ENCODE measurements at places on chromosomes 5 and 9.

DNA sequence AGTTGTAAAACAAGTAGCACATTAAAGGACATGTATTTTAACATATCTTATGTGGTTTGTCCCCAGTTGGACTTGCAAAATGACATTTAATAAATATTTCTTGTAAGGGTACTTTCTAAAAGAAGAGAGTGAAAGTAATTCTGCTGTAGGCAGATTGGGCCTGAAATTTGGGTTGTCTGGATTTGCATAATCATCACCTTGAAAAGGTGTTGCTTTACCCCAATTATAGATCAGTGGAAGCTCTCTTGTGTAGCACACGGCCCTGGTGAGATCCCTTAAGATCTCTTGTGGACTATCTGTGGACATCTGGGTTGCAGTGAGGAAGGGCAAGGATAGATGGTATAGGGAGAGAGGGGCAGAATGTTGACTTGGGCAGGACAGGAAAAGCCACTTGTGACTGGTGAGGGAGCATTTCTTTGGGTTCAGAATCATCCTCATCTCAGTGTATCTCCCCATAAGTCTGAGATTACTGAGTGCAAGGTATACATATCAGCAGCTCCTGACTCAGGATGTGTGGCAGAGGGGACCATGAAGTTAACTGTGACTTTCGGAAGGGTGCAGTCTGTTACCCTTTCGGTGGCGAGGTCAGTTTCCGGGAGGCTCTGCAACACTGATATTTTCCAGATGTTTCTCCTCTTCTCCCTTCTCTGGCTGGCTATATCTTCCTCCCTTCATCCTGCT is 2.0 kb upstream of the TNFAIP8 start:
- DNase-seq = no peak

- DNase-seq = peak; percentile 14
These were observed 46.0 kb downstream of the VAV2 start for GRCh38 chr9:133945977-133946753.

- peak; percentile 3 for DNase-seq
These were observed 465.5 kb downstream of the DNAH5 start for GRCh38 chr5:13478831-13479465.

DNA sequence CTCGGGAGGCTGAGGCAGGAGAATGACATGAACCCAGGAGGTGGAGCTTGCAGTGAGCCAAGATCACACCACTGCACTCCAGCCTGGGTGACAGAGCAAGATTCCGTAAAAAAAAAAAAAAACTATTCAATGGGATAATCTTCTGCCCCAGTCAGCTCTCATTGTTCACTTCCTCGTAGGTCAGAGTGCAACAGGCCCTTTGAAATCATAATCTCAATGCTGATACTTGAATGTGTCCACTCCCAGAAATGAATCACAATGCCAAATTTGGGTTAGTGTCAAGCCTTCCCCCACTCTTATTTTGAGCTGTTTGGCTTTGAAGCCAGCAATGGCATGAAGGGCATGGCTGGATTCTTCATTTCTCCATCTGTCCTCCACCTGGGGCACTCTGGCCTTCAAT is 610.3 kb upstream of the KLF4 start:
- no peak for DNase-seq

GRCh38 chr5:17443333-17444130 is 54.5 kb upstream of the TAF11L2 start:
- DNase-seq = no peak

DNA sequence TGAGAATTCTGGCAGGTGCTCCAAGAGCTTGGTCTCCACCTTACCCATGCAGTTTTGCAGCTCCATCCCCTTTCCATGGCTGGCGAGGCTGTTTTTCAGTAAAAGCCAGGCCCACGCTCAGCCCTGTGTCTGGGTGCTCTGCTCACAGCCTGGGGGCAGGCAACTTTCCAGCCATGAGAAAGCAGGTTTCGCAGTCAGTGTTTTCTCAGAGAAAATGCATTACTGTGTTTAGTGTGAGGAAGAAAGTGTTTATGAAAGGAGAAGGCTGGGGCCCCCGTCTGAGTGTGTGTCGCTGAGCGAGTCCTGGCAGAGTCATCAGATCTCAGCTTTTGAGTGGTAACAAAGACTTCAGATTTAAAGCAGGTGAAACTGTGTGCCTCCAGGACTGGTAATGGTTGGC is 248.1 kb downstream of the IRX1 start:
- DNase-seq = no peak

- no peak for DNase-seq
These were observed 179.4 kb upstream of the SPEF2 start for GRCh38 chr5:35438288-35438687.

GRCh38 chr5:149011084-149011483 is 51.8 kb downstream of the SH3TC2 start:
- DNase-seq = no peak

Measured in NCI-H187 (cell line).